Brain microvascular endothelial cell (primary cell): ENCODE measurements at places on chromosomes 13 and 19.
A peak's percentile ranks its signal among the peaks of the same experiment; 100 is the strongest.

DNA sequence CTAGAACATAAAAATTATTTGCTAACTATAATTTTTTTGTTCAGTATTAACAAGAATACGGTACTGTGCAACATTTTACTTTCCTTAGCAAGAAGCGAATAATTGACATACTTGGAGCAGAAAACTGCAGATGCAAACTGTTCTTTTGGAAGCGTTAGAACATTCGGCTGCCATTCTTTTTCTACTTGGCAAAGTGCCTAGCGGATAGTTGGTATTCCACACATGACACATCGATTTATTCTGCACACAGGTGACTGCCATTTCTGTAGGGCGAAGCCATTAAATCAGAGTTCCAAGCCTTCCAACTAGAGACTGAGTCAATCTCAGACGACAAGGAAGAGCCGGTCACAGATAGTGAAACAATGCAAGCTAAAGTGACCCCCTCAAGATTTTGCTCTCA lies 117.4 kb downstream of the TRPC4 start:
- DNase-seq = no peak

GRCh38 chr13:38341149-38341692 lies 8.4 kb upstream of the UFM1 start:
- DNase-seq = no peak

- DNase-seq = no peak
Measured at GRCh38 chr13:61316647-61317046, 99.0 kb downstream of the PCDH20 start.

DNA sequence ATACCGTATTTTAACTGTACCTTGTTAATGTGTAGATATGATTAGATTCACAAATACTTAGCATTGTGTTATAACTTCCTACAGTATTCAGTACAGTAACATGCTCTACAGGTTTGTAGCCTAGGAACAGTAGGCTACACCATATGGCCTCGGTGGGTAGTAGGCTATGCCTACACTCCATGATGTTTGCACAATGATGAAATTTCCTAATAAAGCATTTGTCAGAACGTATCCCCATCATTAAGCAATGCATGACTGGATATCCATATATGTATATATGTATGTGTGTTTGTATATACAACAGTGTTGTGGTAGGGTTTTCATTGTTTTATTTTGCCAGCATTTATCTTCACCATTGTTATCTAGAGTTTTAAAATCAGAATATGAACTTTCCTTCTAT lies 119.4 kb downstream of the SLC7A1 start:
- no peak for DNase-seq

DNA sequence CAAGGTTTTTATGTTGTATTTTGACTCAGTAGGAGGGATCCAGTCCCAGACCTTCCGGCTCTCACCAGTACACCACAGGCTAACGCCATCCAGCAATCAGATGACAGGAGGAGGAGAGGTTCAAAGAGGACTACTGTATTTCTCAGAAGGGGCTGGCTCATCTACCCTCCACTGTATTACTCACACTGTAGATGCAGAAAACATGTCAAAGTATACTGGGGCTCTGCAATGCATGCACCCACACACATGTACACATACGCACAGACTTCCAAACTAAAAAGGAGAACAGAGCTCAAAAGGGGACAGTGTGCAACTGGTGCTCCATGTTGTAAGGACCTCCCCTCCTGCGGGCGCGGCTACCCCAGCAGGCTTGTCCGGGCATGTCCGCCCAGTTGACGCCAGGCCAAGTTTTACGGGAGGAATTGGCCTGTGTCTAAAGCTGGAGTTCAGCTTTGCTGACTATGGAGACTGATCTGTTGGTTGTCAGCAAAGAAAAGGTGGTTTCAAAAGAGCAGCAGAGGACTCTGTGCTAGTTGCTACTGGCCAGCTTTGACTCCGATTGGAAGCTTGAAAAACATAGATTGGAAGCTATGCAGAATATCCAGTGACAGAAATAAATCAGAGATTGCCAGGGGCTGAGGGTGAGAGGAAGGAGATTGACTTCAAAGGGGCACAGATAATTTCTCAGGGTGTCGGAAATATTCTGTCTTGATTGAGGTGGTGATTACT lies 314.2 kb downstream of the DLEU7 start:
- DNase-seq = peak; percentile 85

DNA sequence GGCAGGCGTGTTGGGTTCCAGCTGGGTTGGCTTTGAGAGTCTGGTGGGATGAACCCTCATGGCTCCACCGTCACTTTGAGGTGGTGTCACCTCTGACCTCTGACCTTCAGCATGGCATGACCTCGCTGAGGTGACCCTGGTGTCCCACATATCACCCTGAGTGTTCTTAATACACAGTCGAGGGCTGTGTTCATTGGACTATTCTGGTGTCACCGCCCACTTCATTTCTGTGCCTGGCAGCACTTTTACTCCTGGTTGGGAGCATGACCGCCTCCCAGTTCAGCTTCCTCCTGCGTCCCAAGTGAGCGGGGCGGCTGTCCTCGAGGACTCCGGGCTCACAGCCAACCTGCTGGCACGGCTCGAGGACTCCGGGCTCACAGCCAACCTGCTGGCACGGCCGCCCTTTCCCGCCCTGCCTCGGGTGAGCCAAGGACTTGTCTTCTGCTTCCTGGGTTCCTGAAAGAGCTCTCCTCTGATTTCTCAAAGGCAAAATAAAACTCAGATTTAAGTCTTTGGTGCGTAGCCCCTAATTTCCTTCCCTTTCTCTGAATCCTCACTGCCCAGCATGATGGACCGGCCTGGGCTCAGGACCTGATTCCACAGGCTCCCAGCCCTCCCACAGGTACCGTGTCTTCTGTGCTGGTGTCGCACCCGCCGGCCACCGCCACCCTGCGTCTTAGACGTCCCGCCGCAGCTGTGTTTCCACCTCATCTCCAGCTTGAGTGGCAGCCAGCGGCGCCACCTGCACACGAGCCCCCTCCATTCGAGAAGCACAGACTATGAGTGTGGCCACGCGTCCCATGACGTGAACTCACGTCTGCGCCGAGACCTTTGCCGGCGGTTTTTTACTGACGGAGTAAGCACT lies 10.4 kb downstream of the ATP4B start:
- no peak for DNase-seq

DNA sequence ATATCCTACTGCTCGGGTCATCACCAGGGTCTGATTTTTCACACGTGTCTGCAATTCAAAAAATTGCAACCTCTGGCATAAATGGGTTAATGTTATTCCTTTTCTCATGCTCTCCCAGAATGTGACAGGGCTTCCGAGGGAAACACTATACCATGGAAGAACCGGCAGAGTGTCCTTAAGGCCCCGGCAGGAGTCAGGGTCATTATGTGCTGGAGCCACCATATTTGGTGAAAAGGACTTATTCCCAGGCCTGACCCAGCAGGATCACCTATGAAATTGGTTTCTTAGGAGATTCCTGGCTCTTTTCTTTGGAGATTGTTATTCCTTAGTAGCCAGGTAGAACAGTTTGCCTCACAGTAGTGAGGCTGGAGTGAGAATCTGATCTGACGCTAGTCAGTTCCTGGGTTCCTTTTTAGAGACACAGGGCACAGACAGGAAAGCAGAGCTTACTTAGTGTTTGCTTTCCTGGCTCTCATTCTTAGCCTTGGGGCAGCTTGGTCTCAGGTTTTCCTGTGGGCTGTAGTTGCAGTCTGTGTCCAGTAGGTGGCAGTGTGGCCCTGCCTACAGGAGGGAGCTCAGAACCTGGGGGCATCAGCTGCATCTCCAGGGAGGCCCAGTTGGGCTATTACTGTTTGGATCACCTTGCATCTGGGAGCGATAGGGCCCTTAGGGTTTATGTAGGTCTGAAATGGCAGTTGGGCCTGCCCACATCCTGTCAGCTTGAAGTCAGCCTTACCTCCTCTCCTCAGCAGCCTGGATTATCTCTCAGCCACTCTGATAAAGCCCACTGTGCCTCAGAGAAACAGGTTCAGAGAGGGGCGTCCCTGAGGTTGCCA lies 12.4 kb downstream of the SNRNP70 start:
- DNase-seq = peak; percentile 60

DNA sequence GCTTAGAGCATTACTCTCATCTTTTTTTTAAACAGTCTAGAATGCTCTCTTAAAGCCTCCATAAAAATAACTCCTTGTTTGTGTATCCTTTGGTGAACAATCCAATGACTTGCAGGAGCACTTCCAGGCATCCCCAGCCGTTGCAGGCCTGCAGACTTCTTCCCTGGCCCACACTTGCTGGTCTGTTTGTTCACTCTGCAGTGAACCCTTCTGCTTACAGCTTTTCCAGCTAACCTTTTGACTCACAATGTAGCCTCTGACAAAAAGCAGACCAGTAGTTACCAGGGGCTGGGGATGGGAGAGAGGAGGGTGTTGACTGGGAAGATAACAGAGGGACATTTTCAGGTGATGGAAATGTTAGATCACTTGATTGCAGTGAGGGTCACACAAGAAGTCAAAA lies 9.1 kb downstream of the GPR42 start:
- DNase-seq = no peak

DNA sequence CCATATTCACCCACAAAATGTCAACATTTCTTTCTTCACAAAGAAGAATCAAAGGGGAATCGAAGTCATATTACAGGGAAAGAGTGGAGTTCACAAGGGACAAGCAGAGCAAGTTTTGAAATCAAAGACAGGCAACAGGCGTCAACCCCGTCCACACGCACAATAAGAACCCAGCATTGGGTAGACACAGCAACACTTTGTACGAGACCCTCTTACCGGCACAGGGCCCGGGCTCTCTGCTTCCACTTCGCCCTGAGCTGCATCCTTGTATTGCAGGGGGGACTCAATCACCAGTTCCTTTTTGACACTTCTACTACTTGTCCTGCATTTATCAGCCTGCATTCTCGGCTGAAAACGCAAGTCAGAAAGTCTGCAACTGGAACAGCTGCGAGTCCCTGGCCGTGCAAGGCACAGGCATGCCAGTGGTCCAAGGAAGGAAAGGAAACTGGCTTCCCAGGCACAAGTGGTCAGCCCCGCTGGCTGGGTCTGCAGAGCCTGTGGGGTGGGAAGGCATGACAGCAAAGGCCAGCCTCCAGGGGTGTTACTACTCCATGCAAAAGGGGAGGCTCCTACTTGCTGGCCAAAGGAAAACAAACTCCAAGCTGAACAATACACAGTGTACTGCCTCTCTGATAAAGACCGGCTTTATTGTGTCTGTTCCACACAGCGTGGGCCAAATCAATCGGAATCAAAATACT lies at the start of gene DOCK9:
Gene DOCK9, minus strand, starts transcription at position 497 of the 698 bp plus-strand sequence. Its CDS starts 155 bp downstream, at position 342.
- peak; percentile 74 for DNase-seq

DNA sequence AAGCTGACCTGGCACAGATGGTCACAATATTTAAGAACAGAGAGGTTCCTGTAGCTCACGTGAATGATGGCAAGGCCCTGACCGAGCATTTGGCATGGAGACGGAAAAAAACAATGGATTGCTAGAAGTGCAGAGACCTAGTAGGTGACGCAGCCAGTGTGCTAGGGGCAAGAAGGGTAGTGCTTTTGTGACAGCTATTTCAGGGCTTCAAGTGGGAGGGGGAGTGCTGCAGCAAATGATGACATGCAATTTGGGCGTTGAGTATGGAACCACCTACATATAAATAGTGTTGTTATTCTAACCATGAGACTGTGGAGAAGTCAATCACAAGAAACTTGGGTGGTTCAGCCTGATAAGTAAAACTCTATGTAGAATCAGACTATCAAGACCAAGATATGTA lies 65.7 kb upstream of the IL17D start:
- DNase-seq = no peak

DNA sequence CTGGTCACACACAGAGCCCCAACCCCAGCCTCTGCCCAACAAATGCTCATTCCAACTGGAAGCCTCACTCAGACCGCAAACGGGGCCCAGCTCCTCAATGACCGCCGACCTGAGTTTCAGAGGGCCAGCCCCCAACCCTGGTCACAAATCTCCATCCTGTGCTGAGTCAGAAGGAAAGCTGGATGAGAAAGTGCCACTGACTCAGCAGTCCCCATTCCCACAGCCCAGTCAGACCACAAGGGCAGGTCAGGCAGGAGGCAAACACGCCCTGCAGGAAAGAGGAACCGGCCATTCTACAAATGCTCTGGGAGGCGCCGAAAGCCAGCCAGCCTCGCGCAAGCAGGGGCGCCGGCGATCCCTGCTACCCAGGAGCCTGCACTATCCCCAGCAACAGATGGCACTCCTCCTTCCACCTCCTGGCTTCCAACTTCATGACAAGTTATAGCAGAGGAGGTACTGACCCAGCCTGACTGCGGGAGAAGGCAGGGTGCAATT lies 14.1 kb upstream of the PRKD2 start:
- DNase-seq = peak; percentile 96

DNA sequence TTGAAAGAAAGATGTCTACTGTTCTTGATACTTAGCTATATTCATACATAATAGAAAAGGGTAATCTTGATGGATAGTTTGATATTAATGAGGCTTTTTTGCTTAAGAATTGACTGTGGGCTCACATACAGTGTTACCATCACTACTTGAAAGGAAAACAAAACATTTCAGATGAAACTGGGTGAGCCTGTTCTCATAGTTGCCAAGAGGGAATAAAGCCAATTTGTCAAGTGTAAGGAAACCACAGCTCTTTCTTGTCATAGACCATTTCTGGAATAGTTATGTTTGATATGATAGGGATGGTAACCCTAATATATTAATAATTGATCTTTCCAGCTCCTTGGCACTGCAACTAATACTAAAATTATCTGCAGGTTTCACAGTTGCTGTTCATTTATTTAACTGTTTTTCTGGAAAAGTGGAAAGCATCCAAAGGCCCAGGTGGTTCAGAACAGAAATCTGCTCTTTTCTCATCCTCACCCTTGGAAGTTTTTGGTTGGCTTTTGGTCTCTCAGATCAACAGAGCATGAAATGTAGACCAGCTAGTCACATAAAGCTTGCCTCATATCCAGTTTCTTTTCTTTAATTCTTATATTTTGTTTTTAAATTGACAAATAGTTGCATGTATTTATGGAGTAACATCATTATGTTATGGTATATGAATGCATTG lies 43.2 kb downstream of the ARHGEF7 start:
- no peak for DNase-seq

DNA sequence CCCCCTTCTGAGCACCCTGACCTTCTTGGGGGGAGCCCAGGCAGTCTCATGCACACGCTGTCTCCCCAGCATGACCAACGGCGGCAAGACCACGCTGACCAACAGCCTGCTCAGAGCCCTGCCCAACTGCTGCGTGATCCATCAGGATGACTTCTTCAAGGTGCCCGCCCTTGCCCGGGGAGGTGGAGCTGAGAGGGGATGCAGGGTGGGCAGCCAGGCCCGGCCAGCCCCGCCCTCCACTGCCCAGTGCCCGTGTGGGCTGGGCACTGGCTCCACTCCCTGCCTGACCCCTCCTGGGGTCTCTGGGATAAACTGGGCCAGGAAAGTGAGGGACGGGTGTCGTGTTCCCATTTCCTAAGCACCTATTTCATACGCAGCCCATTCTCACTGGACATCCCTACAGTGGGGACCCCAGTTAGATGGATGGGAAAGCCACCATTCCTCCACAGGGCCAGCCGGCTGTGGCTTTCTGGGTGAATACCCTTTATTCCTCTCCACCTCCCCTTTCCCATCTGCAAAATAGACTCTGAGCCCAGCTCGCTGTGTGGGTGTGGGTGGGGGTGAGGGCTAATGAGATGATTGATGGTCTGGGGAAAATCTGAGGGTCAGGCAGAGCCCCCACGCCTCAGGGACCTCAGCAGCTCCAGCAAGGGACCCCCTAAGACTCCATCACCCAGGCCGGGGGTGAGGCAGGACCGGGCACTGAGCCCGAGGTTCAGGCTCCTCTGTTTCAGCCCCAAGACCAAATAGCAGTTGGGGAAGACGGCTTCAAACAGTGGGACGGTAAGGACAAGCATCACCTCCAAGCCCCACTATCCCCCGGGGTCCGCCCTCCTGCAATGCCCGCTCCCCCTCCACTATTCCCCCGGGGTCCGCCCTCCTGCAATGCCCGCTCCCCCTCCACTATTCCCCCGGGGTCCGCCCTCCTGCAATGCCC lies 3.9 kb downstream of the NMRK2 start:
- DNase-seq = no peak

GRCh38 chr13:45101327-45102018 lies 18.8 kb upstream of the GTF2F2 start:
- no peak for DNase-seq

GRCh38 chr19:33240181-33240771 lies 14.6 kb upstream of the SLC7A10 start:
- DNase-seq = no peak
